SW 1271 (cell line): ENCODE measurements at places on chromosomes 1 and 21.

DNA sequence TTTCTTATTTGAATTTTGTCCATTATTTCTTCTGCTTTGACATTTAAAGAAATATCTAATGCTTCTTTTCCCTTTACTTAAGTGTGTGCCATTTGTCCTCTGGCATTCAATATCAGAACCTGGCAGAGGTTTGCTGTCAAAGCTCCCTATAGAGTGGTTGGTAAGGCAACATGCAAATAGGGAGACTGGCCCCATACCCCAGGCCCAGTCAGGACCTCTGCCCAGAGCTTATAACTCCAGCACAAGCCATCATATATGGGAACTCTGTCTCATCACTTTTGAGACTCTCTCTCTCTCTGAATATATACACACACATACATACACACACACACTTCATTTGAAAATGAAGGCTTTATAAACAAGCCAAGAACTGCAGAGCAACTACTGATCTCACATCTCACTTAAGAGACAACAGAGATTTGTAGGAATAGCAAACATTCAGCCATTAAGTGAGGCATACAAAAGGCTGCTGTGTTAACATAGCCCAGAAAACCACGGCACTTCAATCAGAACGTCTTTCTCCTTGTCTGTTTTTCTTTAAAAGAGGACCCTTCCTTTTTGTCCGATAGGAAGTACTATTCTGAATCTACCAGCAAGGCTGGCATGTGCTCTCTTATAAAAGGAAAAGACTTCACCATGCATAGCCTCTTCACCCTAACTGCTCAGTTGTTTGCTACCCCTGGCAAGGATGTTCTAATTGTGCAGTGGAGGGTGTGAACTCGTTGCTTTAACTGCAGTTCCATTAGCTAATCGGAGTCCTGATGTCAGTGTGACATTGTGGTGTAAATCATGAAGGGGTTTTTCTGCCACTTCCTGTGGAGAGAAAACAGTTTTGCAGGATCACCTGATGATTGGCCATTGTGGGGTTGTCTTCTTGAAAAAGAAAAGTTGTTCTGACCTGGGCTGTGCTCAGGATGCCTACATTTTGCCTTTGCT is 101.7 kb downstream of the NR5A2 start:
- no peak for DNase-seq

GRCh38 chr1:46363121-46363520 is 22.5 kb downstream of the NSUN4 start:
- DNase-seq, result no peak

GRCh38 chr1:218463194-218464156 is 118.3 kb downstream of the TGFB2 start:
- peak; percentile 58 for DNase-seq

GRCh38 chr1:242081446-242081845 is 82.5 kb upstream of the MAP1LC3C start:
- no peak for DNase-seq

DNA sequence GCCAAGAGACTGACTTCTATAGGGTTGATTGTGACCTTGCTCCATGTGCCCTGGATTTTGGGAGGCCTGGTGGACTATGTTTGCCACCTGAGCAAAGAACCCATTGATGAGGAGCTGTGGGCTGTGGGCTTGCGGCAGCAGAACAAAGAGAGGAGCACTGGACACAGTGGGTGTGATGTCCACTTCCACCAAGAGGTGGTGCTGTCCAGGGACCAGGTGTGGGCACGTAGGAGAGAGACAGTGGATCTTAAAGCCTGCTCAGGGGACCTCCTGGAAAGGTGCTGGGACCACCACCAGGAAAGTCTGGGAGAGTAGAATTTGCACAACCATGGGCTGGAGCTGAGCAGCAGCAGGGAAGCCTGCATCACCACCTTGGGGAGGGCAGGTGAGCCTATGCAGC is 106.7 kb upstream of the ETS2 start:
- no peak for DNase-seq

- DNase-seq, result no peak
Measured at GRCh38 chr1:42646056-42646455, 12.2 kb upstream of the PPIH start.

GRCh38 chr1:156004843-156005584 is 15.7 kb downstream of the SSR2 start:
- no peak for DNase-seq

GRCh38 chr1:95415146-95415545 is 181.1 kb downstream of the RWDD3 start:
- DNase-seq, result no peak

DNA sequence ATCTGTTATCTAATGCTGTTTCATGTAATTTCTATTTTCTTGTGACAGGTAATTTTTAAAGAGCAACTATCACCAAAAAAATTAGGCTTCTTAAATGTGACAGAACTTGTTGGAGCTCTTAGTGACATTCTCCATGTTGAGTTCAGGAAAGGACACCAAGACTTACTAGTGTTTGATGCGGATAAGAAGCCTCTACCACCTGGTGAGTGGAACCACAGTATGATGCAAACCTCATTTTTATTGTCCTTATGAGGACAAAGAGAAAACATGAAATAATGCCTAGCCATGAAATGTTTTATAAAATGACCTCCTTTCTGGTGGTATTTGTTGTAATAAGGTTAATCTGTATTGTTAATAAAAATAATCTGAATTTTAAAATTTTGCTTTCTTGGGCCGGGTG is 39.1 kb downstream of the TDRD5 start:
- DNase-seq, result no peak

DNA sequence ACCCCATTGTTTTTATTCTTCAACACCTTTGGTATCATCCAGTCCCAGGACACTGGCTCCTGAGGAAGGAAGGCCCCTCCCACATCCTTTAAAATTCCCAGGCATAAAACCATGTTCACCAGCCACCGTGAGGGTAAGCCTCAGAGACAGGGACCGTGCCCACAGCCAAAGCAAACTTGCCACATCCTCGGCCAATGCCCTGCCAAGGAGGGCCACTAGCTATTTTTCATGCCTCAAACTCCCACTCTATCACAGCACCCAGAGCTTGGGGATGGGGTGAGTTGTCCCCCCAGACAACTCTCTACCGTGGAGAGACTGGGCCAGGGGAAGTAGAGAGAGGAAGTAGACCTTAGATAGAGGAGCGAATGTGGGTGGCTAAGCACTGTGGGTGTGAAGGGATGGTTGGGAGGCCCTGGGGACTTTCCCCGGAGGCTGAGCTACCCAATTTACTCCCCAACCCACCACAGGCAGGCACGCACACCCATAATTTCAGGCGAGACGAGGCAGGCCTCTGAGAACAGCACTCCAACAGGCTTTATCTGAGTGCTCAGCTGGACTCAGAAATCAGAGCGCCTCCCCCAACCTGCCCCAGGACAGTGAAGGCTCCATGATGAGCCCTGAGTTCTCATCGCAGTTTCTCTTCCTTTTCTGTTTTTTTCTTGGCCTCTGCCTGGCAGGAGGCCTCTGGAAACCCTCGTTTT is 15.9 kb upstream of the BTG2 start:
- DNase-seq, result no peak

DNA sequence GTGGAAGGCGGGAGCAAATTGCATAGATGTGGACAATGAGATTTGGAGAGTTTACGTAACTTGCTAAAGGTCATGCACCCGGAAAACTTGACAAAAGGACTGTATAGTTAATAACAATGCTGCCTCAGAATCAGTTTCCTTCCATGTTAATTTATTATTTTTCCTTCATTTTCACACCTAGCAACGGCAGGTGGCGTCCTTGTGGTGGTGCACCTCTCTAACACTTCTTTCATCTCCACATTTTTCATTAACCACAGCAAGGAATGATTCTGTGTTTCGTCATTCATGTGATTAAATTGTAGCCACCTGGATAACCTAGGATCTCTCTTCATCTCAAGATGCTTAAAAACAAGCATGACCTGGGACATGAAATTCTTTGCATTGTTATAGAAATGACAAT is 2133.0 kb downstream of the NCAM2 start:
- DNase-seq, result peak; percentile 4

DNA sequence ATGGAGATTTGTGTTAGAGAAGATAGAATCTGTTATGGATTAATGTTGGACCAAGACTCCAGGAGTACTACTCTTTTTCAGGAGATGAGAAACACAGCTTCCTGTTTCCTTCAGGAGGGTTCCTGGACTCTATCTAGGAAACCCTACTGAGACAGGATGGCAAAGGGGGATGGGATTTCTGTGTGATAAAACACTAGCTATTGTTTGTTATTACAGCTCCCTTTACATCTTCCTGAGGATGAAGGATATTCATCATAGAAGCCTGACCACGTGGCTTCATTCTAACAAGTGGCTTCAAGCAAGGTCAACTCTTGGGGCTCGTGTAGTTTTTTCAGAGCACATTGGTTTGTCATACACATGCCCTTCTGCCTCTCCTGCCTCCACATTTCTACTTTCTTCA is 33.3 kb downstream of the RGL1 start:
- DNase-seq, result no peak

DNA sequence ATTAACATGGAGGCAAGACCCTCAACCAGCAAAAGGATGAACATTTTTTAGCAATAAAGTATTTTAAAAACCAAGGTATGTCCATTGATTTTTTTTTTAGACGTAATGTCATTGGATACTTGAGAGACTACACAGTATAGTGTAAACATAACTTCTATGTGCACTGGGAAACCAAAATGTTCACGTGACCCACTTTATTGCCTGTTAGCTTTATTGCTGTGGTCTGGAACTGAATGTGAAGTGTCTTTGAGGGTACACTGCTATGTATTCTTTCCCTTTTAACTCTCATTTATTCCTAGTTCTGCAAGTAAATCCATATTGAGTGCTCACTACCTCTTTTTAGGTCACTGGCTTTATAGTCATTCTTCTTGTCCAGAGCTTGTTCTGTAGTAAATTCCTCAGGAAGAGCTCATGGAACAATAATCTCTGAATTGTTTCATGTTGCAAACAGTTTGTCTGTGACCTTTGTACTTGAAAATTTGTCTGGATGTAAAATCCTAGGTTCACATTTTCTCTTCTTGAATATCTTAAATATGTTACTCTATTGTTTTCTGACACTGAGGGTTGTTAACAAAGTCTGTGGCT is 20.6 kb downstream of the ABCD3 start:
- no peak for DNase-seq

DNA sequence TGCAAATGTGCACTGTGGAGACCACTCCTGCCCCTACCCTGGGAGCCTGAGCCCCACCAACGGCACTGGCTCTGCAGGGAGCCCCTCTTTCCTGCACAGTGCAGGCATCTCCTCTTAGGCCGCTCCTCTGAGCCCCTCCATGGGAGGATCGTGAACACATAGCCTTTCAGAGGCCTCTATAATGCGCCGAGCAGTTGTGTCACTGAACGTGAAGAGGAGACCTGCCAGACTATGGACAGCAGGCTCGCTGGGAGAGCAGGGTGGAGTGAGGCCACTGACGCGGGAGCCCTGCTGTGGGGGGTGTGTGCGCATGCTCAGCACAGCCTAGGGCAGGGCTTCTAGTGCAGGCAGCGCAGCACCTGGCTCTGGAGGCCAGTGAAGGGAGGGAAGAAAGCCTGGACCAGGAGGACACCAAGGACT is 151.3 kb upstream of the COL6A1 start:
- no peak for DNase-seq

DNA sequence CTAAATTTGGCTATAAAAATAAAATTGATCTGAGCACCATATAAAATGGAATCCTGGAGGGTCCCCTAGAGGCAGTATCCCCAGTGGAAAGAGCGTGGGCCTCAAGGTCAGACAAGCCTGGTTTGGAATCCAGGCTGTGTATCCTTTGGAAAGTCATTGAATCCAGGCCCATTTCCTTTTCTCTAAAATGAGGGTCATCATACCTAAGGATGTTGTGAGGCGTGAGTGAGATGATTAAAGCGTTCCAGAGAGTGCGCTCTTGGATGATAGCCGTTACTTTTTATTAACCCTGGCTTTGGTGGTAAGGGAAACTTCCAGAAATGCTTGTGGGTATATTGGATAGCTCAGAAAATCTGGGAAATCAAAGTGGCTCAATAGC is 683 bp upstream of the ZNF436 start:
- no peak for DNase-seq

DNA sequence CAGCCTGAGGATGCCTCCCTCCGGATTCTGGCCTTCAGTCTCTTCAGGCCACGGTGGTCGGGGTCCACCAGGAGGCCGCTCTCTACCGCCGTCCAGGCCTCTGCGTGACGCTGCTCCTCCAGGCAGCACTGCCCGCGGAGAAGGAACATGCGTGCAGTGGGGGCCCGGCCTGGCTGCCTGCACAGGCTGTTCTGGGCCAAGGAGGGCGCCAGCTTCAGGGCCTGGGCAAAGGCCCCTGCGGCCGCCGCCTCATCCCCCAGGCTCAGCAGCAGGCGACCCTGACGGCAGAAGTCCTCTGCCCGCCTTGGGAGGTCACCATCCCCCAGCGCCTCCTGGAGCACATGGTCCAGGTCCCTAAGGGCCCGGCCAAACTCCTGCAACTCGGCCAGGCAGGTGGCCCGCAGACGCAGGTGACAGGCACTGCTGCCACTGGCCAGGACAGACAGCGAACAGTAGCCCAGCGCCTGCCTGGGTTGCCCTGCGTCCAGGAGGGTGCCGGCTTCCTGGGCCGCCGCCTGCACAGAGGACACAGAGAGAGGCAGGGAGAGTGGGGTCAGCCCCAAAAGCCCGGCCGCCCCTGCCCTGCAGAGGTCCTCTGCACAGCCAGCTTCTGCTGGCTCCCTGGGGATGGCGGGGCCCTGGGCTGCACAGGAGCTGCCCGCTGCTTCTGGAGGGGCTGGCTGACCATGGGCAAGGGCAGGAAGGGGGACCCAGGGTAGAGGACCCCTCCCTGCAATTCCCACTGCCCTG is 8.7 kb upstream of the MMEL1 start:
- no peak for DNase-seq

- DNase-seq, result no peak
Measured at GRCh38 chr1:213385201-213385600, 334.2 kb downstream of the RPS6KC1 start.

GRCh38 chr1:207581496-207582153 is 63.3 kb upstream of the CR1L start:
- no peak for DNase-seq
